ENCODE measurements at places on chromosomes 12 and 14.

DNA sequence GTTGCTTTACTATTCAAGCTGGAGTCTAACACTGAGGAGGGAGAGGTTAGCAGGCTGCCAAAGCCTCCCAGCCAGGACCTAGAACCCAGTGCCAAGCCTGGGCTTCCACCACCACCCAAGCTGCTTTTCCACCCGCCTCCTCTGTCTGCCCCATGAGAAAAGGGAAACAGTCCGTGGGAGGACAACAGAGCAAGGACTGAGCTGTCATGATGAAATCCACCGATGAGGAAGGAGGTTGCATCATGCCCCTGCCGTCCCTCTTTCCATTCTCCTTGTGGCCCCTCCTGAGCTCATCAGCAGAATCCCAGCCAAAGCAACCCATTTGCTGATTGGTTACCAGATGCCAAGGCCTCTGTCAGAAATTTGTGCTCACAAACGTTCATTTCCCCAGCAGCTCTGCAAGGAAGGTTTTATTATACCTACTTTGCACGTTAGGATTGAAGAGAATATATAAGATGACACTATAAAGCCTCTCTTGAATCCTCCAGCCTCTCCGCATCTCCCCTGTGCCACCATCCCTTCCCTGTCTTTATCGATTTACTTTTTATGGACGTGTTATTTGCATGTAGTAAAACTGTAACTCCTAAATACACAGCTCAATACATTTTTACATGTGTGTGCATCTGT, 6.3 kb upstream of the SERPINA1 start:
- DNase-seq = no peak

- no peak for DNase-seq
Observed at GRCh38 chr14:71221119-71221518, 313.9 kb downstream of the PCNX1 start.

GRCh38 chr14:22740020-22740419, 26.5 kb upstream of the OXA1L start:
- no peak for DNase-seq

DNA sequence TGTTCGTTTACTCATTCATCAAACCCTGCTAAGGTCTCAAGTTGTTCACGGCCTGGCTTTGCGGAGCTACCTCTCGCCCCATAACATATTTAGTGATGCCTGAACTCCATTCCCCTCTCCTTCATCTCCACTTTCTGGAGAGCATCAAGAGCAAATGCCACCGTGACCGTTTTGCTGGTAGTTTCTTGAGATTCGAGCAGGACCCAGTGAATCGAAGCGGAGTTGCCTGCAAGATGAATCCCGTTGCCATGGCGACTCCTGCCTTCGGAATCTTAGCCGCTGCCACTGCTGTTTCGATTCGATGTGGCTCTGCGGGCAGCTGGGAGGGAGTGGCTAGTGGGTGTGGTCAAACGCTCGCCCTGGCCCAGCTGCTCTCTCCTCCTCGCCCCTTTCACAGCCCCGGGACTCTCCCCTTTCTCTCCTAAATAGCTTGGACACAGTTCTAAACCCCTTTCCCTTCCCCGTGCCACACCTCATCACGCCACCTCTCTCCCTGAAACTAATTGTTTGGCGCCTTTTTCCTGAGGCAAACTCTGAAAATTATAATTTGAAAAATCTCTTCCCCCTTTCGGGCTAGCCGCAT, 1.4 kb downstream of the DAAM1 start:
- peak; percentile 78 for DNase-seq

- no peak for DNase-seq
Observed at GRCh38 chr12:62761658-62762057, 173.3 kb downstream of the PPM1H start.

GRCh38 chr14:89408907-89409700, 7.9 kb downstream of the FOXN3 start:
- DNase-seq = no peak

DNA sequence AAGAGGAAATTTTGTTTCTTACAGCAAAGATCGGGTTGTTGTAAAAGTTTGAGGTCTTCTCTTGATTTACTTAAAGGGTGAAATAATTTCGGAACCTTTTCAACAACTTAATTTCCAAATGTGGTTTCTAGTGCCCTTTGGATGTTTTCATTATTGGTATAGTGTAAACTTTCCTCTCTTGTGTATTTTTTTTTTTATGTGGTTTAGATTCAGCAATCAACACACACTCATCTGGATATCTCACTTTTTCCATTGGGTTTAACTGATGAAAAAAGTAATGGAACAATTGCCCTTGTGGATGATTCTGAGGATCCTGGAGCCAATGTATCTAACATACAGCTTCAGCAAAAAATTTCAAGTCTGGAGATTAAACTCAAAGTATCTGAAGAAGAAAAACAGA, 116.3 kb downstream of the CCDC91 start:
- no peak for DNase-seq
